Peyer's patch (tissue), 4 donors: ENCODE measurements at places on chromosomes 7 and 10.
A peak's percentile ranks its signal among the peaks of the same experiment; 100 is the strongest.

GRCh38 chr7:63789378-63790176 lies 209.1 kb upstream of the ZNF722 start:
- no peaks in the 10 kb centered on the region for H3K36me3 ChIP-seq
- H3K4me3 ChIP-seq: peak overlapping the region; percentile 24
- peak; percentile 47 for DNase-seq
- H3K4me1 ChIP-seq: no peaks in the 10 kb centered on the region
- H3K27me3 ChIP-seq: no peaks in the 10 kb centered on the region

- no peak overlapping the region for H3K4me3 ChIP-seq
- no peak overlapping the region for H3K27ac ChIP-seq
- peaks cover 9% of the 10 kb centered on the region for H3K4me1 ChIP-seq
- no peaks in the 10 kb centered on the region for H3K27me3 ChIP-seq
Observed at GRCh38 chr10:43125274-43125845, 12.9 kb upstream of the CSGALNACT2 start.

GRCh38 chr7:22666732-22667131 lies 60.3 kb upstream of the IL6 start:
- no peak for DNase-seq
- no peaks in the 10 kb centered on the region for H3K36me3 ChIP-seq
- no peaks in the 10 kb centered on the region for H3K4me1 ChIP-seq
- H3K27me3 ChIP-seq: no peaks in the 10 kb centered on the region
- no peak overlapping the region for H3K27ac ChIP-seq
- no peak overlapping the region for H3K4me3 ChIP-seq

DNA sequence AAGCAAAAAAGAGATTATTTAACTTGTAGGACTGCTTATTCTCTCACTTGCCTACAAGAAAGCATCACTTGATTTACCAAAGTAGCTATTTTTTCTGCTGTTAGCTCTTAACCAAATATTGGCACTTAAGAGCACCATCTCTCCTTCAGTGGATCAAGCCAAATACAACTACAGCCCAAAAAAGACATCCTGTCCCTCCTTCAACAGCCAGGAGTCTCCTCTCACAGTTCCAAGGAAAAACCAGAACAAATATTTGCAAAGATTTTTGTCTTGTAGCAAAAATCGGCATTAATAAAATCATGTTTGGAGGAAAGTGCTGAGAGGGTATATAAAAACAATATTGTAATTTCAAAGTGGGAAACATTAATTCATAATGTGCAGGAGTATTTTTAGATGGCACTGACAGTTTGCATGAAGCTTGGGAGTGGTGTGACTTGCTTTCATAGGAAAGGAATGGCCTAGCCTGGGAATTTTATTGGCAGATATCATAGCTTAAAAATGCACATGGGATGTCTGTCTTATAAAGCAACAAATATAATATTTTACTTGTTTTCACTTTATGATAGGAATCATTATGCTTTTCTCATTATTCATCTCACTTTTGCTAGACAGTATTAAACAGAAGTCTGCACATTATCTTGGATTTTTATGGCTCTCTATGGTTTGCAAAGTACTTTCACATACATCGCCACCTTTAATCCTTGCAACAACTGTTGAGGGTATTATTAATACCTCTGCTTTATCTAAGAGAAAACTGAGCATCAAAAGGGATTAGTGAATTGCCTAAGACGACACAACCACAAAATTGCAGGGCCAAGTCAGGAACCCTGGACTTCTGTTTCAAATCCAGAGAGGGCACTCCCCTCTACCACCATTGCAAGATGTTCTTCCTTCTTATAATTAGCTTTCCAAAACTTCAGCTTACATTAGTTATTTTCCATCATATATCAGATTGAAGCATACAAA lies 103.5 kb downstream of the AGMO start:
- no peak overlapping the region for H3K27ac ChIP-seq
- H3K36me3 ChIP-seq: no peaks in the 10 kb centered on the region
- no peak for DNase-seq
- H3K27me3 ChIP-seq: no peaks in the 10 kb centered on the region

DNA sequence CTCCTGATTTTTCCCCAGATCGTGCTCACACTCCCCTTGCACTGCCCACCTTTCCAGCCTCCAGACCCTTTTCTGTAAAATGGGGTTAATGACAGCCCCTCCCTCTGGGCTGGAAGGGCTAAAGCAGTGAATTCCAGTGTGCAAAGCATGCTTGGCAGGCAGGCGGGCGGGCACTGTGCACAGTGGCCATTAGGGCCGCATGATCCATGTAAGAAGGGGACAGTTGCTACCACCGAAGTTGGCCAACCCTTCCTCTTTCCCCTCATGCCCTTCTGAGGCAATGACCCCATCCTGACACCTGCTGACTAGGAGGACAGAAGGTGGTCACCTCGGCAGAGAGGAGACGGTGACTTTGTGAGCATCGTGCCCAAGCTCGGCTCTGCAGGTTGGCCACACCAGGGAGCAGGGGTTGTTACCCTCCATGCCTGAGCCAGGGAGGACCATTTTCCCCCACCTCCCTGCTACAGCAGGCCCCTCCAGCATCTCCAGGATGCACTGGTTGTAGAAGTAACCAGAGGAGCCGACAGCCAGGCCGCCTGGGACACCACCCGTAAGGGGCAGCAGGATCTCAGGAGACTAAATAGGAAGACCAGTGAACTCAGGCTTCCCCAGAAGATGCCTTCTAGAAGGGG lies 166.4 kb downstream of the SLIT1 start:
- no peak overlapping the region for H3K27ac ChIP-seq
- H3K36me3 ChIP-seq: no peaks in the 10 kb centered on the region
- H3K4me3 ChIP-seq: no peak overlapping the region
- no peak for DNase-seq

GRCh38 chr7:121020249-121020988 lies 31.9 kb downstream of the CPED1 start:
- H3K27me3 ChIP-seq: no peaks in the 10 kb centered on the region
- no peak overlapping the region for H3K4me3 ChIP-seq
- H3K4me1 ChIP-seq: no peaks in the 10 kb centered on the region

GRCh38 chr10:75240329-75241076 lies 4.7 kb upstream of the COMTD1 start:
- no peaks in the 10 kb centered on the region for H3K27me3 ChIP-seq
- H3K36me3 ChIP-seq: no peaks in the 10 kb centered on the region
- H3K4me1 ChIP-seq: no peaks in the 10 kb centered on the region
- H3K27ac ChIP-seq: no peak overlapping the region

GRCh38 chr7:75654855-75655254 lies 83.9 kb downstream of the HIP1 start:
- H3K27me3 ChIP-seq: no peaks in the 10 kb centered on the region
- no peaks in the 10 kb centered on the region for H3K36me3 ChIP-seq
- no peak overlapping the region for H3K27ac ChIP-seq
- H3K4me3 ChIP-seq: no peak overlapping the region
- no peak for DNase-seq

DNA sequence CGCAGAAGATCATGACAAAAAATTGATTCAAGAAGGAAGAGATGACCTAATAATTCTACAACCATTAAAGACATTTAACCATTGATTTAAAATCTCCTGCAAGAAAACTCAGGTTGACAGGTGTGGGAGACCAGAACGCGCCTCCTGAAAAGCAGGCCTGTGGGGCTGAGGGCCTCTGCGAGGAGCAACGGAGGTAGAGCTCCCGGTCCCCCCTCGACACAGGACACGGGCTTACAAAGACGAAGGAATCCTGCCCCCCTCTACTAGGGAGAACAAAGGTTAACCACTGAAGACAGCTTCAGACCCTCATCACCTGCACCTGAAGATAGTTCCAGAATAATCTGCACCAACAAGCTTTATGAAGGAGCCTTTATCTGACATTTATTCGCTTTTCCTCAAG lies 55.9 kb upstream of the INPP5A start:
- peak overlapping the region; percentile 71 for H3K27ac ChIP-seq
- H3K4me3 ChIP-seq: no peak overlapping the region
- H3K36me3 ChIP-seq: no peaks in the 10 kb centered on the region
- no peak for DNase-seq
- no peaks in the 10 kb centered on the region for H3K27me3 ChIP-seq

DNA sequence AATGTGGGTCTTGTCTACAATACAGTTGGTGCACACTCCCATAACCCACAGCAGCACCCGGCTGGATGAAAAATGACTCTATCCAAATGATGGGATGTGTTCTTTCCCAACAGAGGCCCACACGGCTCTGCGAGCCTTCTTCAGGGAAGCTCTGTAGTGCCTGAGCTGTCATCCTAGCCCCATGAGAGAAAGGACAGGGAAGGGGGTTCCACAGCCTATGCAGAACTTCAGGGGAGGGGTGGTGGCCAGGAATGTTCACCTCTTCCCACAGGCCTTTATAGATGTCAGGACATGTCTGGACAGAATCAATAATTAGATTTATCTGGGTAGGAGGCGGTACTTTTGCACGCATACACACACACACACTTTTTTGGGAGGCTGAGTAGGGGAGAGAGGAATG lies 109.0 kb downstream of the JCAD start:
- H3K36me3 ChIP-seq: no peaks in the 10 kb centered on the region
- no peaks in the 10 kb centered on the region for H3K27me3 ChIP-seq
- no peak for DNase-seq
- H3K27ac ChIP-seq: no peak overlapping the region
- H3K4me1 ChIP-seq: no peaks in the 10 kb centered on the region
- no peak overlapping the region for H3K4me3 ChIP-seq

GRCh38 chr7:107742678-107743566 lies 1.0 kb upstream of the CBLL1 start:
- peak overlapping the region; percentile 81 for H3K4me3 ChIP-seq
- peak; percentile 81 for DNase-seq
- H3K36me3 ChIP-seq: no peaks in the 10 kb centered on the region
- no peaks in the 10 kb centered on the region for H3K27me3 ChIP-seq

DNA sequence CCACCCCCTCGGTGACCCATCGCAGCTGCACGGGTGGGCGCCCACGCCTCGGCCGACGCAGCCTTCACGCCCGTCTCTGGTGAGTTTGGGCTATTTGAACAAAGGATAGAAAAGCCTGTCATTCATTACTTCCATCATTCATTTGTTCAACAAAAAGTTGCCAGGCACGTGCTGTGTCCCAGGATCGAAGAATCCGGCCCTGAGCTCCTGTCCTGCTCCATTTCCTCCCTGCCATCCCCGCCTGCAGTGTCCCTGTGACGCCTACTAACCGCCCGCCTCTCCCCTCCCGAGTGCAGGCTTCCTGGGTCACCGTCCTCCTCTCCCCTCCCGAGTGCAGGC lies 340.1 kb downstream of the WDR37 start:
- H3K27me3 ChIP-seq: no peaks in the 10 kb centered on the region
- H3K27ac ChIP-seq: no peak overlapping the region
- no peaks in the 10 kb centered on the region for H3K4me1 ChIP-seq
- peak; percentile 17 for DNase-seq

GRCh38 chr10:118838364-118838763 lies 83.6 kb upstream of the CACUL1 start:
- no peaks in the 10 kb centered on the region for H3K4me1 ChIP-seq
- no peak overlapping the region for H3K4me3 ChIP-seq
- H3K27ac ChIP-seq: no peak overlapping the region
- H3K27me3 ChIP-seq: no peaks in the 10 kb centered on the region

GRCh38 chr7:44988701-44989100 lies 9.9 kb upstream of the MYO1G start:
- no peak overlapping the region for H3K4me3 ChIP-seq
- DNase-seq: no peak
- H3K27ac ChIP-seq: no peak overlapping the region
- H3K36me3 ChIP-seq: no peaks in the 10 kb centered on the region

DNA sequence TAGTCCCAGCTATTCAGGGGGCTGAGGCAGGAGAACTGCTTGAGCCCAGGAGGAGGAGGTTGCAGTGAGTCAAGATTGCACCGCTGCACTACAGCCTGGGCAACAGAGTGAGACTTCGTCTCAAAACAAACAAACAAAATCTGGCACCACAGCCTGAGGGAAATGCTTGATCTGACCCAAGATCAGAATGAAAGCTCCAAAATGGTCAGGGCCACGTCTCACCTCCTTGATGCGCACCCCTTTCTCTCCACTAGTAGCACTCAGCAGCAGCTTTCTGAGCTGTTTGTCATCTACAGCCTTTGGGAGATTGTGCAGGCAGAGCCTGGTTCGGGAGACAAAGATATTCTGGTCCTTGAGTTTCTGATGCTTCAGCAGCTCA lies 22.7 kb downstream of the RBM28 start:
- H3K36me3 ChIP-seq: no peaks in the 10 kb centered on the region
- H3K27me3 ChIP-seq: no peaks in the 10 kb centered on the region
- no peak for DNase-seq
- no peaks in the 10 kb centered on the region for H3K4me1 ChIP-seq

- H3K4me1 ChIP-seq: no peaks in the 10 kb centered on the region
- no peaks in the 10 kb centered on the region for H3K36me3 ChIP-seq
- no peak overlapping the region for H3K4me3 ChIP-seq
- no peak for DNase-seq
- no peak overlapping the region for H3K27ac ChIP-seq
- H3K27me3 ChIP-seq: no peaks in the 10 kb centered on the region
Observed at GRCh38 chr7:123977081-123977480, 52.0 kb downstream of the SPAM1 start.

- H3K36me3 ChIP-seq: no peaks in the 10 kb centered on the region
- H3K4me1 ChIP-seq: peaks cover 45% of the 10 kb centered on the region
- peak overlapping the region; percentile 15 for H3K27ac ChIP-seq
Observed at GRCh38 chr7:55072251-55072650, 53.4 kb downstream of the EGFR start.

- no peaks in the 10 kb centered on the region for H3K27me3 ChIP-seq
- H3K36me3 ChIP-seq: no peaks in the 10 kb centered on the region
- no peak for DNase-seq
- no peak overlapping the region for H3K4me3 ChIP-seq
Observed at GRCh38 chr7:137576481-137576880, 232.9 kb upstream of the PTN start.

DNA sequence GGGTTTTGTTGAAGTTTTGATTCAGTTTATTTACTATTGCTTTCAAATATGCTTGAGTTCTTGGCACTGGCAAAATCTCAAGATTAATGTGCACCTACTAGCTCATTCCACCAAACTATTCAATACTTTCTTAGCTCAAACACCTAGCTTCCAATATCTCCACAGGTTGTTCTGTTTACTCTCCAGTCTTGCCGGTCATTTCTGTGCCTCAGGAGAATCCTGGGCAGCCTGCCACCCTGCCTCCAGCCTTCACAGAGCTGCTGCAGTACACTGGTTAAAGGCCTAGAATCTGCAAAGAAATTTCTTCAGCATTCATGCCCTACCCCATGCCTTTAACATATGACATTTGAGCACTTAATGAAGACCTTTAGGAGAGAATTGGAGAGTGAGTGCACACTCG lies 4.0 kb upstream of the TMEM106B start:
- H3K27ac ChIP-seq: no peak overlapping the region
- H3K4me3 ChIP-seq: no peak overlapping the region
- no peaks in the 10 kb centered on the region for H3K27me3 ChIP-seq
- no peaks in the 10 kb centered on the region for H3K4me1 ChIP-seq
- H3K36me3 ChIP-seq: no peaks in the 10 kb centered on the region
- no peak for DNase-seq

GRCh38 chr7:8724080-8724718 lies 290.8 kb downstream of the NXPH1 start:
- DNase-seq: no peak
- H3K4me1 ChIP-seq: no peaks in the 10 kb centered on the region
- H3K27ac ChIP-seq: no peak overlapping the region
- no peaks in the 10 kb centered on the region for H3K36me3 ChIP-seq
- no peak overlapping the region for H3K4me3 ChIP-seq

- no peaks in the 10 kb centered on the region for H3K4me1 ChIP-seq
- H3K27me3 ChIP-seq: no peaks in the 10 kb centered on the region
- no peak for DNase-seq
- H3K27ac ChIP-seq: no peak overlapping the region
- no peaks in the 10 kb centered on the region for H3K36me3 ChIP-seq
Observed at GRCh38 chr10:563827-564226, 125.6 kb downstream of the DIP2C start.

- DNase-seq: no peak
- H3K4me3 ChIP-seq: no peak overlapping the region
- H3K36me3 ChIP-seq: no peaks in the 10 kb centered on the region
- H3K27me3 ChIP-seq: no peaks in the 10 kb centered on the region
- H3K27ac ChIP-seq: no peak overlapping the region
Observed at GRCh38 chr7:141288626-141289025, 214.8 kb downstream of the TMEM178B start.
